OCI-LY7 (cell line): ENCODE measurements at places on chromosomes 1 and 21. TPM values are rescaled to one million over a fixed set of nuclear protein-coding genes. Genes with fewer than 3 reads are reported as not detected.

- DNase-seq, result no peak
Measured at GRCh38 chr1:224565186-224565585, 50.9 kb upstream of the CNIH3 start.

DNA sequence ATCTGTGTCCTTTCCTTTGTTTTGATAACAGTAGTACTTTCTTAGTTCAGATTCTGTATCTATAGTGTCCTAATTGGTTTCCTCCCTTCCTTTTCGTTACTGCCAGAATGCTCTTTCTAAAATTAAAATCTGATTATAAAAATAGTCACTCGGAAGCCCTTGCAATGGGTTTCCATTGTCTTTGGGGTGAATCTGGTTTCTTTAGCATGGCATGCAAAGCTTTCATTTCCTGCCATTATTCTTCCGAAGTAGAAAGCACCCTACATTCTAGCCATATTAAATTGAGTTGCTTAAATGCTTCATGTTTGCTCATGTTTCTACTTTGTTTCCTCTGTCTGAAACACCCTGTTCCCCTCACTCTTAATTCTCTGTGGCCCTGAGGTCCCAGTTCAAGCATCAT, 53.2 kb upstream of the MACF1 start:
- no peak for DNase-seq

DNA sequence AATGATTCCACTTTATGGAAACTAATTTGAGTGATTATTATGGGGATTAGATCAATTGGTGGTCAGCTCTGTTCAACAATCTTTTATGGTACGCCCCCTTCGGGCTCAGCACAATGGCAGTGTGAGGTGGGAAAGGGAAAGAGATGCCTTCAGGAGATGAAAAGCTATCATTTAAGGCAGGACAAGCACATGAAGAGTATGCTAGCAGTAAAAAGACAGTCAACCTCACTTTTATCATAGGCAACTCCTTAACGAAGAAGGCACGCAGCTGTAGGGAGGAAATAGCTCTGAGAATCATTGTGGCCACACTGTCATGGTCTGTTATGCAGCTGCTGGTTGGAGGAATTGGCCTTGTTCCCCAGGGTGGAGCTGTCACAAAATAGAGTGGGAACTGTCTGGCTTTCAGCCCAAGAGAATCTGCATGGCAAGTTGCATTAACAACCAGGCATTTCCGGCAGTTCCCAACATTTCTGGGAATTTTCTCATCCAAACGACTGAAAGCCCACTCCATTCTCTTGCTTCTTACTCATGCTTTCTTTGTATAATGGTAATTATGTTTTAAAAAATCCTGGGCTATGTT, 54.4 kb upstream of the BCL10 start:
- DNase-seq, result no peak

DNA sequence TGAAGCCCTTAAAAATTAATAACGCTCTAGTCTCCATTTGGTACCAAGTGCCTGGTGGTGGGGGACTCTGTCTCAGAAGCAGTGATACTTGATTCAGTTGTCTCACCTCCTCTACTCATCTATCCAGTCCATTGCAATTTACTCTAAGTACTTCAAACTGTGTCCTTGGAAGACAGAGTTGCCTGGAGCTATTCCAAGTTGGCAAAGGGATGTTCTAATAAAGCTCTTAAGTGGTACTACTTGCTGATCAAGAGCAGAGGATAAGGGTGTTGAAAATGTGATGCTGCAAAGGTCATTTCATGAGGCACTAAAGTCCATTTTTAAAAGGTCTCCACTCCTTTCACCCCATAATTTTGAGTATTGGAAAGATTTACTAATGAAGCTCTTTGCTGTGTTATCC, 142.2 kb downstream of the NFIA start:
- DNase-seq, result no peak

GRCh38 chr1:32791881-32792280, 25.3 kb downstream of the YARS1 start:
- no peak for DNase-seq

B3GALT2 gene
- not detected in 2 replicates for total RNA-seq

C2CD4D gene
- not detected in 2 replicates for total RNA-seq

OSCP1 gene
- 2.0 and 3.5 TPM in 2 replicates for total RNA-seq
